ENCODE measurements at places on chromosomes 11 and 22.
A peak's percentile ranks its signal among the peaks of the same experiment; 100 is the strongest.

DNA sequence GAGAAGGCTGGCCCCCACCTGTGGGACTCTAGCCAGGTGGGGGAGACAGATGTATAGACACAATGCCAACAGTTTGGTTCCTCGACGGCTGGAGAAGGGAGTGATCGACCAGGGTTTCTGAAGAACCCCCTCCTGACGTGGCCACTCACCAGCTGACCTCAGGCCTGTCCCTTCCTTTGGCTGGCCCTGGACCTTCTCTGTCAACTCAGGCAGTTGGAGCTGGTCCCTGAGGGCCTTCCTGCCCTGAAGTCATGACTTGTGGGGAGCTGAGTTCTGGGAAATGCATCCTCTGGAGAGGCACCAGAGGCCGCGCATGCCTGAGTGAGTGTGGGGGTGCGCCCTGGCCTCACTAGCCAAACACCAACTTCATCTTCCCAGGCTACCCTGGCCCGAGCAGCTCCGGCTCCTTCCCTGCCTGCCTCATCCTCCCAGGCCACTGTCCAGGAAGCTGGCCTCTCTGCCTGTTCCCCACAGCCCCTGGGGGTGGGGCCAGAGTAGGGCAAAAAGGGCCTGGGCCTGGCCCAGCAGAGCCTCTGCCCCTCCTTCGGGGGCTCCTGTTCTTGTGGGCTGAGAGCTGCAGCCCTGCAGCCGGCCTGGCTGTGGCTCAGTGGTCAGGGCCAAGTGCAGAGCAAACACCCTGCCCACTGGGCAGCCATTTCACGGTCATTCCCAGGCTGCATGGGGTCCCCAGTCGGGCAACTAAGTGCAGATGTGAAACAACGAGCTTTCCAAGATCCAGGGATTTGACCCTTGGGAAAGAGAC lies 23.6 kb downstream of the TXN2 start:
- no peak for DNase-seq

DNA sequence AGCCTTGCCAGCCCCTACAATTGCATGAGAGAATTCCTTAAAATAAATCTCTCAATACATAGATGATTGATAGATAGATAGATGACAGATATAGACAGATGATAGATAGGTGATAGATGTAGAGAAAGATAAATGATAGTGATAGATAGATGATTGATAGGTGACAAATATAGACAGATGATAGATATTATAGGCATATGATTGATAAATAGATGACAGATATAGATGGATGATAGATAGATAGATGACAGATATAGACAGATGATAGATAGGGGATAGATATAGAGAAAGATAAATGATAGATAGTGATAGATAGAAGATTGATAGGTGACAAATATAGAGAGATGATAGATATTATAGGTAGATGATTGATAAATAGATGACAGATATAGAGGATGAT lies 564.6 kb downstream of the ETS1 start:
- no peak for DNase-seq

DNA sequence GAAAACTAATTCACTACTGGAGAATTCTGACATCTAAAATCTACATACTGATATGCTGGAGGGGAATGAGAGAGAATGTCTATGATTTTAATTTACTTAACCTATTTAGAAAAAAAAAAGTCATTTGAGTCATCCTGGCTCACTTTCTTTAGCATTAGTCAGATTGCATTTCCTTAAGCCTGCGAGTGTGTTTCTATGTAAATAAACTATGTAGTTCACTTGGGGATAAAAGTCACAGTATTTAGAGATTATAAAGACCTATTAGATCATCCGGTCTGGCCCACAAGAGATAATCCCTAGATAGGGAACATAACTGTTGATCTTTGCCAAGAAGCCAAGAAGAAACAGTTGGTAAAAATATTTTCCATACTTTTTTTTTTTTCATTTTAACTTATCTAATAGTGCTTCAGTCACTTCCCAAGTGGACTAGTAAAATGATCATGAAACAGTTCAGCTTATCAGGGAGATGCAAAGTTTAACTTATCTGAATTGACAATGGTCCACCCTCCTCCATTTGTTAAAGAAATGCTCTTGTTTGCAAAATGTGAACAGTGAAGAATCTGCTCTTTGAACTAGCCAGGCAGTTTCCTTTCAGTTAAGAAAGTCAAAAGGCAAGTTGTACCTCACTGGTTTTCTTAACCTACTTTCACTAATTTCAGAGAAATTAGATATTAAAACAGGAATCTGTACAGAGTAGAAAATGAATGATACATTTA lies 21.2 kb upstream of the BLID start:
- DNase-seq: no peak

DNA sequence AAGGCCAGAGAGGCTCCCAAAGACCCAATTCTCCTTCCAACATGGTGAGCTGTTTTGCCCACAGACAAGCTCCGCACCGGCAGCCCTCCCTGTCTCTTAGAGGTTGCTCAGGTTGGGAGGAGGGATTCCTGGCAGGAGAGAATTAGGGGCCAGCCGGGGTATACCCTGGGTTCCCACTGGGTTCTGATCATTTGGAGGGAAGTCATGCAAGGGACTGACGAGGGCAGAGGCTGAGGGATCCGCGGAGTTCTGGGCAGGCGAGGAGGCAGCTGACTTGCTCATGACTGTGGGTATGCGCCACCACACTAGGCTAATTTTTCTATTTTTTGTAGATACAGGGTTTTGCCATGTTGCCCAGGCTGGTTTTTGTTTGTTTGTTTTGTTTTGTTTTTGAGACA lies 4.6 kb downstream of the ST3GAL4 start:
- no peak for DNase-seq

DNA sequence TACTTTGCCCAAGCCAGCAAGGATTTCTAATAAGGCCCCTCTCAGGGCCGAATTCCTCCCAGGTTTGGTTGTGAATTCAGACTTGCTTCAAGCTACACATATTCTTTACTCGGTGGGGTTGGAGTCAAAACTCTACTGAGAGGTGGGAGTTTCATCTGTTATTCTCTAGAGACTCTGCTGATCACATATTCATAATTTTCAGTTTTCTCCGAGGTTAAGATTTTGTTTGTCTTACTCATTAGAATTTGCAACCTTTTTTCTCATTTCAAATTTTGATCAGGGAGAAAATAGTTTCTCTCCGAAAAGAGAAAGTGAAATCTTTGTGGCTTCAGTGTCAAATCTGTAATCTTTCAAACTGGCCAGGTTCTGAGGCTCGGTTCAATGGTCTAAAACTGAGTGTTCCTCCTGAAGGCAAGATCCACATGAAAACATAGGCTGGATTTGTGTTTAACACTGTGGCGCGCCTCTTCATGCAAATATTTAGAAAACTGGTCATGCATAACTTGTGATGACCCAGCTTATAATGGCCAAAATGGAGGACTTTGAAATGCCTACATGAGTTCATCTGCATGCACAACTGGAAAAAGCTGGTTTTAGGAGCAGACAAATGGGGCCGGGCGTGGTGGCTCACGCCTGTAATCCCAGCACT lies 21.5 kb upstream of the GSTP1 start:
- no peak for DNase-seq

DNA sequence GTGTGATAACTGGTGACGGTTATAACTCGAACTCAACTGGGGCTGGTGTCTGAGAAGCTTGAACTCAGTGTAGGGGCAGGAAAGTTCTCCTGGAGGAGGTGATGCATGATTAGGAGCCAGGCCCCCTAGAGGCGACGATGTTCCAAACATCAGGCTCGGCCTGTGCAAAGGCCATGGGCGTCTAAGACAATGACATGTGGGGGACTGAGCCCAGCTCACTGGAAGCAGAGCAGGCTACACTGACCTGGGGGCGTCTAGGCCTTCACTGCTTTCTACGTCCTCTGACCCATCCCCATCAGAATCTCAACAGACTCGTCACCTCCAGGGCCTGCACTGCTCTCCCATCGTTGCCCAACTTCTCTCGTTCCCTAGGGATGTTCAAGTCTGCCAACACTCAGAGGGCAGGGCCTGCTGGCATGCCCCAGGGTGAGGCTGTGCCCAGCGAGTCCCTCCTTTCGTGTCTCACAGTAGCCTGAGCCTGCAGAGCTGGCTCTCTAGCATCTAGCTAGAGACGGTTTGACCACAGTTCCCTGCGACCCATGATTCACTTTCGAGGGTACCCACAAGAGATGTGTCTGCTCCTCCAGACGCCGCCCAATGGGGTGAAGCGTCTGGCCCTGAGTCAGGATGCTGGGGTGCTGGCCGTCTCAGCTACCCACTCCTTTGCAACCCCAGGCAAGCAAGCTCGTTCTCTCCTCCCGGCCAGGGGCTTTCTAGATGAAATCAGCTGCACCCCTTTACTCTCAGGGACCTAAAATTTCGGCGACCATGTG lies 1.1 kb upstream of the ATG16L2 start:
- peak; percentile 77 for DNase-seq

DNA sequence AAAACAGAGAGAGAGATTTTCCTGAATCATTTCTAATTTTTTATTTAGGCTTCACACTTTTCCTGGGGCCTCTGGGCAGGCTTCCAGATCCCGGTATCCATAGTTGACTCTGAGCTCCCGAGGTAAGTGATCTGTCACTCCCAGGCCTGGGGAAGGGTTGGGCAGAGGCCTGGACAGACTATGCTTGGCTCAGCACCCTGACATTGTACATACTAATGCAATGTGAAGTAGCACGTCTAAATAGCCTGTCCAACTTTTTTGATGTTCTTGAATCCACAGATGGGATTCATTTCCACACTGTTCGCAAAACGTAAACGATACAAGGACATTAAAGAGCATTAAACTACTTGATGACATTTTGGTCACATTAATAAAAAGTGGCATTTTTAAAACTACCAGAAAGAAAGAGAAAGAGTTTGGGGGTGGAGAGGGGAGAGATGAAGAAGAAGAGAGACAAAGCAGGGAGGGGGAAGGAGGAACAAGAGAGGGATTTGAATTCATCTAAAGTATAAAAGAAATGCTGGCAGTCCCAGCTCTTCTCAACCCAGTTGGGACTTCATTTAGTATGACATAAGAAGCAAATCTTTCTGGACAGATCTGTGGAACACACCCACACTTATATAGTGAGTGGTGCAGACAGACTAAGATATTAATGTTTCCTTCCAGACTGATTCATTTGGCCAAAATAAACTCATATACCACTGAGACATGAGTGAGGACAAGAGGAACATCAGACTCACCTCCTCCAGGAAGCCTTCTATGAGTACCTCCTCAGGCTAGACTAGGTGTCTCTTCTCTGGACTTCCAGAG lies 514.2 kb downstream of the SOX6 start:
- no peak for DNase-seq

DNA sequence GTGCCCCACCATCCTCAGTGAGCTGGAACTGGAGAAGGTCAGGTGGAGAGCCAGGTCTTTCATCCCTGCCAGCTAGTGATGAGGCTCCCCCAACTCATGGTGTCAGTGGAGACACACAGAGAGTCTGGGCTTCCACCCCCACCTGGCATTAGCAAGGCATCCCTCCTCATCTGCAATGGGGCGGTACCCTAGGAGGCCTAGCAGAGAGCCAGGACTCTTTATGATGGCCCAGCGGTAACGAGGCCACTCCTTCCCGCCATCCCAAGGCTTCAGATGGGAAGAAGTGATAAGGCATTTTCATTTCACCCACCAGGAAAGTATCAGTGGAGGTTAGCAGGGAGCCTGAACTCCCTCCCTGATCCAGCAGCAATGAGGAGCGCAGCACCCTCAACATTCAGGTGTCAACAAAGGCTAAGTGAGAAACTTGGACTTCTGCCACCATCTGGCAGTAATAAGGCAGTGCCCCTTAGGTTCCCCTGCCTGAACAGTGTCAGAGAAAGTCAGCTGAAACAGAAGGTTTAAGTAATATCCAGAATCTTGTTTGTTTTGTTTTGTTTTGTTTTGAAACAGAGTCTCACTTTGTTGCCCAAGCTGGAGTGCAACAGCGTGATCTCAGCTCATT lies 40.5 kb upstream of the FBLN1 start:
- DNase-seq: no peak

GRCh38 chr11:6482441-6482840 lies 1.1 kb downstream of the TIMM10B start:
- DNase-seq: no peak

- DNase-seq: no peak
Measured at GRCh38 chr11:61927501-61927900, 10.1 kb upstream of the RAB3IL1 start.

DNA sequence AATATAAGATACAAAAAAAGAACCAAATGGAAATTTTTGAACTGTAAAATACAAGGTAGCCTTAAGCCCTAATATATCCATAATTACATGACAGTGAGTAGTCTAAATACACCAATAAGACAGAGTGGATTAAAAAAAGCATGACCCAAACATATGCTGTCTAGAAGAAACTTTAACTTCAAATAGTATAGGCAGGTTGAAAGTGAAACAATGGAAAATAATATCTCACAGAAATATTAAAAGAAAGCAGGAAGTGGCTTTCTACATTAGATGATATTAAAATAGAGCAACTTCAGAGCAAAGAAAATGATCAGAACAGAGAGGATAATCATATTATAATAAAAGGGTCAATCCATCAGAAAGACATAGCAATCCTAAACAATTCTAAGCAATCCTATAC lies 21.8 kb downstream of the DCUN1D5 start:
- DNase-seq: no peak

GRCh38 chr11:33701302-33702230 lies 940 bp upstream of the C11orf91 start:
- no peak for DNase-seq

DNA sequence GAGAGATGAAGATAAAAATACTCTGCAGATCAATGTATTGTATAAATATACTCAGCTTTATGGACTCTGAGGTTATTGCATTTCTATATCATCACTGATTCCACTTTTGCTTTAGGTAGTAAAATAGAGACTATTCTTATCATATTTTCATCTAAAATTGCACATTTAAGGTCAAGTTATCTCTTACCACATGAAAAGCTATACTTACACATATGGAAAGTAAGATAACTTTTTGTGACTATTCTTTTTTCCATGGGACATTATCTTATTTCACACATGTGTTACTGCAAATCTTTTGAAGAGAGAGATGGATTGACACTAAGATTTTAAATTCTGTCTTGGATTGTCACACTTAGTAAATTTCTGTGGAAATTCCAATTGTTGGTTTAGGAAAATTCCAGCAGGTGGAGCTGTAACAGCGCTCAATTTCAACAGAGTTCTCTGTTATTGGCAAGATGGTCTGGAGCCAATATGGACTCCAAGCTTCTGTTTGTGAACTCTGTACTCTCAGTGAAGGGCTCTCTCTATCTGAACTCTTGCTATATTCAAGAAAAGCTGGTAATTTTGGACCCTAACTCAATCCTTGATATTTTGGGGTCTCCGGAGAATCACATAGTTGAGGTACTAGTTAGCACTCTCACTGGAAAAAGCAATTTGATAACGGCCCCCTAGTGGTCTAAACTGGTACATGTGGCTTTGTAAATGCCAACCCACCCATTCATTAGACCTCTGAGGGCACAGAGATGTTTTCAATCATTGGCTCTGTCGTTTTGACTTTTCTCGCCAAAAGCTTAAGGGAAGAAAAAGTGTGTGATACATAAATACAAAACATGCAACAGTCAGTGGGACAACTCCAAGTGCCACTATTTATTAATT lies 429.7 kb downstream of the ETS1 start:
- peak; percentile 74 for DNase-seq

DNA sequence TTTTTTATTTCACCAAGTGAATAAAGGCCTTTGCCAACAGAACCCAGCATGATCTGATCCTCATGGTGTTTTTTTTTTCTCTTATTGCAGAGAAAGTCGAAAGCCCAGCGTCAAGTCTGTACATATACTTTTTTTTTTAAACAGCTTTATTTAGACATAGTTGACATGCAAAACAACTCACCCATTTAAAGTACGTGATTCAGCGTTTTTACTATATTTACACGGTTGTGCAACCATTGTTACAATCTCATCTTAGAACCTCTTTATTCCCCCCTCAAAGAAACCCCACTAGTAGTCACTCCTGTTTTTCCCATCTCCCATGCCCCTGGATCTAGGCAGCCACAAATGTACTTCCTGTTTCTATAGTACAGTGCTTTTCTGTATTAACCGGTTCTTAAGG lies 20.6 kb upstream of the AP1B1 start:
- no peak for DNase-seq

GRCh38 chr11:11407763-11408084 lies 54.7 kb upstream of the CSNK2A3 start:
- no peak for DNase-seq
